ENCODE measurements at places on chromosomes 11 and 22. TPM values are rescaled to one million over a fixed set of nuclear protein-coding genes. Genes with fewer than 3 reads are reported as not detected.

DNA sequence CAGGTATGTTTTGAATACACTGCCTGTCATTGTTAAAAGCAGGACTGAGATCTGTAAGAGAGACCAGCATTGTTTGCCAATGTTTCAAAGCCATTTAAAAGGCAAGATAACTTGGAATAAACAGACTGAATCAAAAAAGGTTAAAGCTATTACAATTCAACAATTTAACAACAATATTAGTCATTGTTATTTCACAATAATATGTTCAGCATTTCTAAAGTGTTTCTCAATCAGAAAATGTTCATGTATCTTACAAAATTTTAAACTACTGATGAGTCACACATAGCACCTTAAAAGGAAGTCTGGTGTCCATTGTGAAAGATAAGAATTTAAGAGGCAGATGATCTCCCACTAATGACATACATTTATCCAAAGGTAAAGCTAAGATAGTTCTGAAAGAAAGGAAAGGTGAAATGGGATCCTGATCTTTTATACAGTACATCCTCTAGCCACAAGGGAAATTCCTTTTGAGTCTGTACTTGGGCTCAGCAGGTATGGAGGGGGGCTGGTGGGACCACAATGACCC is 79.7 kb downstream of the MAML2 start:
- H3K4me1 ChIP-seq: peaks cover 45% of the 10 kb centered on the region
- H3K4me3 ChIP-seq: no peak overlapping the region
- H3K27me3 ChIP-seq: no peaks in the 10 kb centered on the region
- no peak for DNase-seq

GRCh38 chr11:116055064-116055463 is 550.8 kb upstream of the CADM1 start:
- H3K27me3 ChIP-seq: peaks cover 20% of the 10 kb centered on the region
- H3K36me3 ChIP-seq: no peaks in the 10 kb centered on the region
- no peak for DNase-seq

- no peak overlapping the region for H3K4me3 ChIP-seq
- no peaks in the 10 kb centered on the region for H3K36me3 ChIP-seq
- H3K27ac ChIP-seq: no peak overlapping the region
- no peak for DNase-seq
- no peaks in the 10 kb centered on the region for H3K27me3 ChIP-seq
Measured at GRCh38 chr11:27355575-27356104, 7.4 kb downstream of the CCDC34 start.

DNA sequence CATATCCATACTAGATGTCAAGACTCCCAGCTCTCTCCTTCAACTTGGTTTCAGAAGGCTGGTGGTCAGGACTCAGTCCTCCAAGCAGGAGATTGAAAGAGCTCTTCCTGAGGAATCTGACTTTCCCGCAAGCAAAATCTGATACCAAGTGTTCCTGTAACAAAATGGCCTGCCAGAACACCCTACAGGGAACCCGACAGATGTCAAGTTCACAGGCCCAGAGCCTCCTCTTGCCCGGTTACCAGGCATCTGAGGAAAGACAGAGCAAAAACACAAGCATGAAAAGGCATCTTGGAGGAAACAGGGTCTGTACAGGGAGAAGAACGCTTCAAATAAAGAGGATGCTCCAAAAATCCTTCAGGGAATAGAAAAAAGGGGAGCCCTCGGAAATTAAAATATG is 8.7 kb upstream of the KCNJ5 start:
- peaks cover 42% of the 10 kb centered on the region for H3K27me3 ChIP-seq
- no peaks in the 10 kb centered on the region for H3K36me3 ChIP-seq
- no peak overlapping the region for H3K4me3 ChIP-seq
- H3K27ac ChIP-seq: no peak overlapping the region
- no peak for DNase-seq

DNA sequence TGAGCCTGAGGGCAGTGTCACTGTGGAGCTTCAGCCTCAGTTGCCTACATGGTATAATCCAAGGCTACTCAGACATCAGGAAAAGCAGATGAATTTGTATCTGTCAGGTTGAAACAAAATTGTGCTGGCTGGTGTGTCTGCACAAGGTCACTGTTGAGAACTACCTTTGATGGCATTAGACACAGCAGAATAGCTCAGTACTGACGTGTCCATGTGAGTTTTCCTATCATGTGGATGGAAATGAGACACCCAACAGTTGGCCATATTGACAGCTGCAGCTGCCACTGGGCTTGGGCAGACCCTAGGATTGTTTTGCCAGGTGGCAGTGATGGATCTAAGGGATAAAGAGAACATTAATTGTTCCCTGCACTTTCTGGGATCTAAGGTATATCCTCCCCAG is 15.8 kb downstream of the CCDC134 start:
- peaks cover 2% of the 10 kb centered on the region for H3K4me1 ChIP-seq
- no peaks in the 10 kb centered on the region for H3K36me3 ChIP-seq
- no peaks in the 10 kb centered on the region for H3K27me3 ChIP-seq
- H3K27ac ChIP-seq: no peak overlapping the region
- no peak for DNase-seq
- no peak overlapping the region for H3K4me3 ChIP-seq

GRCh38 chr11:44595964-44596381 is 30.5 kb downstream of the CD82 start:
- peaks cover 21% of the 10 kb centered on the region for H3K4me1 ChIP-seq
- no peaks in the 10 kb centered on the region for H3K36me3 ChIP-seq
- DNase-seq: no peak
- H3K27ac ChIP-seq: peak overlapping the region; percentile 91

DNA sequence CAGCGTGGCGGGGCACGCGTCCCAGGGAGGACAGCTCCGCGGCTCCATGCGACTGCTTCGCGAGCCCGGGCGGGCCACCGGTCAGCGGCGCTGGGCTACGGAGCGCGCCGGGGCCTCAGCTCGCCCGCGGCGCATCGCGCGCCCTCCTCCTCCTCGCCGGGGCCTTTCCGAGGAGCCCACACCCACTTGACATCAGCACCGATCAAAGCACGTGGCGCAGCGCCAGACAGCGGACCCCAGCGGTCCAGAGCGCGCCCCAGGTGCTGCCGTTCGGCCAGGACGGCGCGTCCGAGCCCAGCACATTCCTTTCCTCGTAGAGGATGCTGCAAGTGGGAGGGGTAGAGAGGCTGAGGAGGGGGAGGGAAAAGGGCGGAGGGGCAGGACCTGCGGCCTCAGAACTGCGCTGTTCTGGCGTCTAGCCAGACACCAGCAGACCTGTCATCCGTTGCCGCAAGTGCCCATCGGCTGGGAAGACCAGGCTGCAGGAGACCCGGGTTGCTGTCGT is 88.6 kb downstream of the PLEKHA7 start:
- H3K27ac ChIP-seq: no peak overlapping the region
- no peaks in the 10 kb centered on the region for H3K36me3 ChIP-seq
- H3K27me3 ChIP-seq: peaks cover 34% of the 10 kb centered on the region
- H3K4me1 ChIP-seq: peaks cover 4% of the 10 kb centered on the region
- H3K4me3 ChIP-seq: no peak overlapping the region

DNA sequence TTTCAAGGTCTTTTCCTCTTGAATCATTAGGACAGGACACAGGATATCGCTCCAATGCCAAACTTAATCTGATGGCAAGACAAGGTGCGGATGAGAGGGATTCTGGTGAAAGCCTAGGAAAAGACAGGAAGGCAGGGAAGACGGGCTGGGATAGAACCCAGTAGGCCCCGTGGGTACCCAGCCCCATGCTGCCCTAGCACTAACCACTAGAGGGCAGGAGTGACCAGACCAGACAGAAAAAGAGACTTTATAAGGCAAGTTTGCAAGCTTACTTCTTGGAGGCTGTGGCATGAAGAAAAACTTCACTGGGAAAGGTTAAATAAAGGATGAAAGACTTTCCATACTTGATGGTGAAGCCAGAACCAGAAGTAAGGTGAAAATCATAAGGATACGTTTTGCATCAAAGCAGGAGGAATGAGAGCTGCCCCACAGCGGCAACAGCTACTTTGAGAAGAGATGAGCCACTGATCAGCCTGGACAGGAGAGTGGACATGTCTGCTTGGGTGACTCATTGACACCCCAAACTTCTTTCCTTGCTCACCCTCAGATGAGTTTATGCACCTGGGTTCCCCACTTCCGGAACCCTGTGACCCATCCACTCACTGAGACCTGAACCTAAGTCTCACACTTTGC is 39.8 kb downstream of the SYN3 start:
- peaks cover 2% of the 10 kb centered on the region for H3K4me1 ChIP-seq
- H3K27me3 ChIP-seq: no peaks in the 10 kb centered on the region
- DNase-seq: no peak
- H3K27ac ChIP-seq: no peak overlapping the region
- no peak overlapping the region for H3K4me3 ChIP-seq

GRCh38 chr11:12769834-12770345 is 95.7 kb downstream of the TEAD1 start:
- H3K27ac ChIP-seq: no peak overlapping the region
- no peaks in the 10 kb centered on the region for H3K36me3 ChIP-seq
- DNase-seq: no peak
- peaks cover 26% of the 10 kb centered on the region for H3K27me3 ChIP-seq

DNA sequence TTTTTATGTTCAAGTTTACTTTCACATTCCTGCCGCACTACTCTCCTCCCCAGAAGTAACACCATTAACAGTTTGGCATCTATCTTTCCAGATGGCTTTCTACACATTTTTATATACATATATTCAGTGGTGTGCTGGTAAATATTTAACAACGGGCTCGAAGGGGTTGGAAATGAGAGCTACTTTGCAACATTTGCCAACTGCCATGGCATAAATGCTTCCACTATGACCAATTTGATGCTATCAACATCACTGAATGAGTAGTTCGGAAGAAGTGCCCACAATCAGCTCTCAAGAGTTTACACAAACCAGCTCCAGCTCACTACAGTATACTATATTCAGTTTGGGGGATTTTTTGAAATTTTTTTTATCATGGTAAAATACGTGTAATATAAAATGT is 55.2 kb downstream of the RELT start:
- DNase-seq: no peak
- no peaks in the 10 kb centered on the region for H3K27me3 ChIP-seq
- H3K4me1 ChIP-seq: peaks cover 9% of the 10 kb centered on the region
- no peaks in the 10 kb centered on the region for H3K36me3 ChIP-seq

DNA sequence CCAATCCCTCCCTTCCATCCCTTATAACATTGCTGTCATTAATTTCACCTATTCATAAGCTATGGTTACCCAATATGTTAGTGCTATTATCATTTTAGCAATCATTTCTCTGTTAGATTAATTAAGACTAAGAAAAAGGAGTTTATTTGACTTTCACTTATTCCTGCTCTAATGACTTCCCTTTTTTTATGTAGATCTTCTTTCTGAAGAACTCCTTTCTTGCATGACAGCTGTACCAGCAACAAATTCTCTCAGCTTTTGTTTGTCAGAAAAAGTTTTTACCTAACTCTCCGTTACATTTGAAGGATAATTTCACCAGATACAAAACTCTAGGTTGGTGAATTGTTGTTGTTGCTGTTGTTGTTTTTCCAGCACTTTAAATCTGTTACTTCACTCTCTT is 28.6 kb upstream of the OR8B8 start:
- no peak for DNase-seq
- no peak overlapping the region for H3K4me3 ChIP-seq
- peaks cover 4% of the 10 kb centered on the region for H3K27me3 ChIP-seq
- no peaks in the 10 kb centered on the region for H3K4me1 ChIP-seq
- H3K36me3 ChIP-seq: no peaks in the 10 kb centered on the region
- no peak overlapping the region for H3K27ac ChIP-seq

GRCh38 chr11:101341578-101341977 is 212.0 kb upstream of the PGR start:
- H3K27me3 ChIP-seq: no peaks in the 10 kb centered on the region
- no peaks in the 10 kb centered on the region for H3K36me3 ChIP-seq
- H3K27ac ChIP-seq: no peak overlapping the region
- H3K4me3 ChIP-seq: no peak overlapping the region

GRCh38 chr11:73950869-73951710 is at the start of gene DNAJB13:
DNAJB13 (plus strand) TSS chr11:73951026; CDS start chr11:73951070, 44 bp downstream.
- H3K27me3 ChIP-seq: no peaks in the 10 kb centered on the region
- H3K4me3 ChIP-seq: no peak within 1 kb of the TSS
- peak within 1 kb of the TSS; percentile 12 for H3K27ac ChIP-seq

GRCh38 chr11:119668676-119669075 is 60.3 kb downstream of the NECTIN1 start:
- H3K4me3 ChIP-seq: no peak overlapping the region
- DNase-seq: no peak
- H3K27me3 ChIP-seq: no peaks in the 10 kb centered on the region
- no peaks in the 10 kb centered on the region for H3K36me3 ChIP-seq
- H3K27ac ChIP-seq: no peak overlapping the region
- H3K4me1 ChIP-seq: peaks cover 1% of the 10 kb centered on the region

GRCh38 chr11:32913445-32913844 is 20.8 kb downstream of the QSER1 start:
- no peak for DNase-seq
- no peaks in the 10 kb centered on the region for H3K36me3 ChIP-seq
- H3K27me3 ChIP-seq: no peaks in the 10 kb centered on the region

- no peaks in the 10 kb centered on the region for H3K27me3 ChIP-seq
- DNase-seq: no peak
- H3K27ac ChIP-seq: peak overlapping the region; percentile 10
- H3K4me3 ChIP-seq: no peak overlapping the region
- H3K36me3 ChIP-seq: no peaks in the 10 kb centered on the region
- H3K4me1 ChIP-seq: peaks cover 33% of the 10 kb centered on the region
Measured at GRCh38 chr11:32172041-32172847, 81.4 kb downstream of the RCN1 start.

GRCh38 chr22:24503137-24503842 is 8.2 kb downstream of the UPB1 start:
- DNase-seq: peak; percentile 43
- H3K4me3 ChIP-seq: no peak overlapping the region
- peaks cover 18% of the 10 kb centered on the region for H3K4me1 ChIP-seq
- H3K27me3 ChIP-seq: no peaks in the 10 kb centered on the region
- H3K36me3 ChIP-seq: no peaks in the 10 kb centered on the region
- H3K27ac ChIP-seq: peak overlapping the region; percentile 36

DNA sequence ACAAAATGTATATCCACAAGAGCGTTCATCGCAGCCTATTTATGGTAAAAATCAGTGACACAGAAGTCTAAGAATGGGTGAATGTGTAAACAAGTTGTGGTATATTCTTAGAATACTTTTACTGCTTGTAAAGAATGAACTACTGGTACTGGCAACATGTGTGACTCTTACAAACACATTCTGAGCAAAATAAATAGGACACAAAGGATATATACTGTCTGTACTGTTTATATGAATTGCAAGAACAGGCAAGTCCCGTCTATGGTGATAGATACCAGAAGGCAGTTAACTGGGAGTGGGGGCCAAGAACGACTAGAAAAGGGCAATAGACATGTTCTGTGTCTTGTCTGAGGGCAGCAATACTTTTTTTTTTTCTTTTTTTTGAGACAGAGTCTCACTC is 112.6 kb downstream of the TBC1D22A start:
- H3K27ac ChIP-seq: no peak overlapping the region
- H3K4me1 ChIP-seq: peaks cover 29% of the 10 kb centered on the region
- no peak for DNase-seq
- H3K36me3 ChIP-seq: peaks cover 18% of the 10 kb centered on the region
- no peak overlapping the region for H3K4me3 ChIP-seq

The PHOX2A gene
- total RNA-seq: not detected

The RASSF10 gene
- not detected for total RNA-seq

The NPAS4 gene
- total RNA-seq: not detected

The POU2F3 gene
- not detected for total RNA-seq

The TPBGL gene
- total RNA-seq: 0.16 TPM

The IGLL1 gene
- not detected for total RNA-seq

The CTSW gene
- total RNA-seq: 52.1 TPM
